NCI-H1048 (cell line): ENCODE measurements at places on chromosomes 16 and 17.

GRCh38 chr16:86022381-86022960 is 123.5 kb downstream of the IRF8 start:
- no peak for DNase-seq

DNA sequence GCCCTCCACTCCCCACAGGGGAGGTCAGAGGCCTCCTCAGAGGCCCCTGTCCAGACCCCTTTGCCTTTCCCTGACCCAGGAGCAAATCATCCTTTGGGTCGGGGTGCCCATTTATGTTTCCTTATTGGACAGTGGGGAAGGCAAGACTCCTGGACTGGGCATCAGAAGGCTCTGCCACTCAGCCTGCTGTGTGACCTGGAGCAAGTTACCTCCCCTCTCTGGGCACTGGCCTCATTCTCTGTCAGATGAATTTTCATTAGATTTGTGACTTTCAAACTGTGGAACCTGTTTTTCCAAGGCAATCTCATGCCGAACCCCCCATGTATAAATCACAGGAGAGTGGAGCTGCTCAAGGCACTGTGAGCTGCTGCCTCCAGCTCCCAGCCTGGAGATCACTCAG is 47.0 kb upstream of the TOB1 start:
- no peak for DNase-seq

- no peak for DNase-seq
These were observed 304.4 kb downstream of the SEC14L1 start for GRCh38 chr17:77444984-77445759.

- no peak for DNase-seq
These were observed 805 bp upstream of the C16orf95 start for GRCh38 chr16:87317750-87318644.

DNA sequence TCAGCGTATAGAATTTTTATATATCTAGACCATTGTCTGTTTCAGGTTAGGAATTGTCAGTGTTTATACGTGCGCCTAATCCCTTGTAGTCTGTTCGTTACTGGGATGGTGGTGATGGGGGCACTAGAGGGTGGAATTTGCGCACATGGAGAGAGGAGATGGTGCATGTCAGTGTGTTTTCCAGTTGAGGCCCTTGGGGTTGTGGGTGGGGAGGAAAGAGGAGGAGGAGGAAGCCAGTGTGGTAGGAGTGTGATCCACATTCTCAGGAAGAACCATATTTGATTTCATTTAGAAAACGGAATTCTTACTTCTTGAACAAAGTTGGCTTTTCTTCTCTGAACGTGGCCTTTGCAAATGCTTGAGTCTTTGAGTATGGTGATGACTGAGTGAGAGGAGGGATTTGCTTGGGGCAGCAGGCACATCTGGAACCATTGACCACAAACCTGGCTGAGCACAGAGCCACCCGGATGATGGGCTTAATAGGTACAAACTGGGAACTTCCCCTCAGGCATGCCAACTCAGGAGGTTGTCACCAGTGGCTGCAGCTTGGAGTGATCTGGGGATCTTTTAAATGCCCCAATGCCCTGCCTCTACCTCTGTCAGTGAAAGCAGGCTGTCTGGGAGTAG is 98.9 kb downstream of the PRKCB start:
- no peak for DNase-seq

- no peak for DNase-seq
These were observed 142.1 kb downstream of the SEC14L1 start for GRCh38 chr17:77282524-77283515.

DNA sequence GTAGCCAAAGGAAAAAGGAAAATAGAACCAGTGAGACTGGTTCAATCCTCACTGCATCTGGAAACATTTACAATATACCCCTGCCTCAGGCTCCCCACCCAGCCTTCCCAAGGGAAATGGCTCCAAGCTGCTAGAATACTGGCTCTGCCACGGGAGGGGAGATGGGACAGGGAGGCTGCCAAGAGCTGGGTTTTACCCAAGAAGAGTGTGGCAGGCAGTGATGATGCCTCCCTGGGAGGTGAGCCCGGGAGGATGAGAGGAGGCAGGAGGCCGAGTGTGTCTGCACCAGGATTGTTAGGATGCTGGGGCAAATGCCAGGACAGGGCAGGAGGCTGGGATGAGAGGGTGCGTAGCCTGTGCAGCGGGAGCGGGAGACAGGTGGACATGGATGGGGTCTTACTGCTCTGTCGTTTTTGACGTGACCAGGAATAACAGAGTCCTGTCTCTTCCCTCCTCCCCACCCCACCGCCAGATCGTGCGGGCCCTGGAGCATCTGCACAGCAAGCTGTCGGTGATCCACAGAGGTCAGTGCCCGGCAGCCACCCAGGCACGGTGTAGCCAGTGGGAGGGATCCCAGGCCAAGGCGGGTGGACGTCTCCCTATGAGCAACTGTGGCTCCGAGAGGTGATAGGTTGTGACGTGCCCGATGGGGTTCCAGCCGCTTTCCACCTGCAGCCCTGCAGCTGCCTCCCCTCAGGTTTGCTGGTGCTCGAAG is 18.4 kb downstream of the MAP2K3 start:
- DNase-seq: no peak

GRCh38 chr17:67440277-67441051 is 63.4 kb downstream of the PITPNC1 start:
- no peak for DNase-seq

DNA sequence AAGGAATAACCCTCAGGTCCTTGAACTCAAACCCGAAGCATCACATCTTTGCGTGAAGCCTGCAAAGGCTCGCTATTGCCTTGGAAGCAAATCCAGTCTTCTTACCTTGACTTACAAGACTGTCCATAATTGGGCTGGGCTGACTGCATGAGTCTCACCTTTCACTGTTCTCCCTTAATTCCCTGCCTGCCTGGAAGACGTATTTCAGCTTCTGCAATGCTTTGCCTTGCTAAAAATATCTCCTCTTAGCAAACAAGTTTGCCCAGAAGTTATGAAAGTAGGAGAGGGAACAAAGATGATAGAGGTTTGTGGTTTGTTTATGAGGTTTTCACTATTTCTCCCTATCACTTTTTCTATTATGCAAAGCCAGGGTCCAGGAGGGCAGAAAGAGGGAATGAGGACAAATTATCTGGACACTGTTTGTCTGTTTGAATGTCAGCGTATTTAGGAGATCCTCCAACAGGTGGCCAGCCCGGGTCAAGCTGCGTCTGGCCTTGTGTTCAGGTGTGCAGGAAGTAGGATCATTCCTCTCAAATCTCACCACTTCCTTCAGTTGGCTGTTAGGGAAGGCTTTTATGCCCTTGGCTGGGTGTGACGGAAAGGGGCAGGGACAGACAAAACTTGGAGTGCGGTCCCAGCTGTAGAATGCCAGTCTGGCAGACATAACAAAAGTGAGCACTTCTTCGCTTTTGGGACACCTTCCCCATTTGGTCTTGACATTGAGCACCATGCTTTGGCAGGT is 488.9 kb downstream of the CDH13 start:
- no peak for DNase-seq

- DNase-seq: no peak
These were observed 1.6 kb downstream of the HOXB2 start for GRCh38 chr17:48543107-48543853.

DNA sequence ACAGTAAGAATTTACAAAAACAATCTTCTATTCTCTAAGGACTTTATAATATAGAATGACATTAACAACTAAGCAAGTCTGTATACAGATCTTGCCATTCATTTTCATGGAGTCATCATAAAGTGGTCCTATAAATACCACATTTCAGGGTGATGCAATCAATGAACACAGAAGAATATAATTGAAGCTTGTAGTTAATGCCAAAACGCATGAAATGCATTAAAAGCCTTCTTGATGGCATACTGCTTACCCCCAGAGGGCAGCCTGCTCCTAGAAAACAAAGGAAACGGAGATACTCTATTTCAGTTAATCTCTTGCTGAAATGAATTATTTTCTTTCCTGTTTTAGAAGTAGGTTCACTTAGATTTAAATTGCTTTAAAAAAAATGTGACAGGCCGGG is 45.2 kb upstream of the STAC2 start:
- no peak for DNase-seq

DNA sequence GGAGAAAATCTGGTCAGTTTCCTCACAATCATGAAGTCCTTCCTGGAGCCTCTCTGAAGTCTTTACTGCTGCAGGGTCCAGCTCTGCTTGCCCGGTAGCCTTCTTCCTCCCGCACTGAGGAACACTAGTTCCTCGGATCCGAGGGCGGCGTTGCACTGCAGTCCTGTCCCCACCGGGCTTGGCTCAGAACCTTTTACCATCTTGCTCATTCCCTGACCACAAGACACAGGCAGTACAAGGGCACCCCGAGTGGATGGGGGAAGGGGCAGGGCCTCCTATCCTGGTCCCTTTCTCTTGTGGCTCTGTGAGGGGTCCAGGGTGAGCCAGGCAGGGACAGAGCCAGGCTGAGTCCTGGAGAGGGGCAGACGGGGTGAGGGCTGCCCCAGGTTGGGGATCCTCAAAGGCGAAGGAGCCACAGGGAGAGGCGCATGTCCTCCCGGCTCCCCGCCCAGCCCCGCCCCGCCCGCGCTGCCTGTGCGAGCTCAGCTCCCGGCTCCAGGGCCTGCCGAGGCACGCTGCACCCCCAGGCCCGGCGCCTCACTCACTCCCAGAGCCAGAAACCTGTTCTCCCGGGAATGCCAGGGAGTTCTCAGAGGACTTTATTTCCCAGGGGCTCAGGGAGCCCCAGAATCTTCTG is 1.5 kb downstream of the FOXN1 start:
- DNase-seq: no peak

DNA sequence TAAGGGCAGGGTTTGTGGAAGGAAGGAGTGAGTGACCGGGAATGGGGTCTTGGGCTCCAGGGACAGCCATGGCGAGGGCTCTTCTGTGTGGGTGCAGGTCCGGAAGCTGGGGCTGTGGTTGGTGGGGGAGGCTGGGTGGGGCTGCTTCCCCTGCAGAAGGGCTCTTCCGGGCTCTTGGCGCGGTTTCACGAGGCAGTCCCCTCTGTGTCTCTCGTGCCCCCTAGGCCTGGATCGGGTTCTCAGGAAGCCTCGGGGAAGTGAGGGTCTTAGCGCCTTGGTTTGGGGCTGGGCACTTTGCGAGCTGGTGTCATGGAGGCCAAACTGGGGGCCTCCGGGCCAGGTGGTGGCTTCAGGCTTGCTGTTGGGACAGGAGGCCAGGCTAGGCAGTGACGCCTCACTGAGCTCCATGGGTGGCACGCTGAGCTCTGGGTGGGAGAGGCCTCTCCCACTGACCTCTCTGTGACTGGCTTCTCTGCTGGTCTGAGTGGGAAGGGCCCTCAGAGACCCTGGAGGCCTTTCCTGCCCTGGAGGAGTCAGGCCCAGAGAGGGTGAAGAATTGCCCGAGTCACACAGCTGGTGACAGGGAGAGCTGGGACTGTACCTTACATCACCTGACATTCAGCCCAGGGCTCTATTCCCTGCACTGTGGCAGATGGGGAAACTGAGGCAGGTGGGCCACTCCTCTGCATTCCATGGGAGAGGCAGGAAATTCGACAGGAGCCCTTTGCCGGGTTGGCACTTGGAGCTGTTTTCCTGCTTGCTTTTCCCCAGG is 8.2 kb downstream of the ADCY7 start:
- no peak for DNase-seq

- DNase-seq: no peak
These were observed 34.8 kb upstream of the CIBAR2 start for GRCh38 chr16:85146922-85147651.

DNA sequence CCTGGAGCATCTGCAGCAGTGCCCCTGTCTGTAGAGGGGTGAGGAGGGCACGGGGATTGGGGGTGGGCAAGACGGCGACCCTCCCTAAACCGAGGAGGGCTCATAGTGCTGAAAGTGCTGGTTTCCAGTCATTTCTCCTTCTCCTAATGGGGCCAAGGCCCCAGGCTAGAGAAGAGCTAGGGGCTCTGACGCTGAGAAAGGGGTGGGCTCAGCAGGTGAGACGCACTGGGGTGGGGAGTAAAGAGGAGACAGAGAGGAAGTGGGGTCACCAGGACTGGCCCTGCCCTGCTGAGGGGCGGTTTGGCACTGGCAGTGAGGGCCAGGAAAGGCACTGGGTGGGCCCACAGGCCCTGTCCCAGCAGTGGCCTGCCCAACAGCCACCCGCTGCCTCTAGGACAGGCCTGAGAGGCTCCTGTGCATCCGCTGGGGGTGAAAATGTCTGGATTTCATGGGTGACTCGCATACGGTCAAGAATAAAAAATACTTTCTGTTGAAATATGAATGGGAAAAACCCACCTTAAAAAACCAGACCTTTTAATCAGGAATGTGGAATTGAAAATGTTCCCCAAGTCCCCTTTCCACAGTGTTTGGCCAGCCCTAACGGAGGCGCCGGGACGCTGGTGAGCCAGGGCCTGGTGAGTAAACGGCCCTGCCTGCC is 122.4 kb upstream of the SMURF2 start:
- no peak for DNase-seq

DNA sequence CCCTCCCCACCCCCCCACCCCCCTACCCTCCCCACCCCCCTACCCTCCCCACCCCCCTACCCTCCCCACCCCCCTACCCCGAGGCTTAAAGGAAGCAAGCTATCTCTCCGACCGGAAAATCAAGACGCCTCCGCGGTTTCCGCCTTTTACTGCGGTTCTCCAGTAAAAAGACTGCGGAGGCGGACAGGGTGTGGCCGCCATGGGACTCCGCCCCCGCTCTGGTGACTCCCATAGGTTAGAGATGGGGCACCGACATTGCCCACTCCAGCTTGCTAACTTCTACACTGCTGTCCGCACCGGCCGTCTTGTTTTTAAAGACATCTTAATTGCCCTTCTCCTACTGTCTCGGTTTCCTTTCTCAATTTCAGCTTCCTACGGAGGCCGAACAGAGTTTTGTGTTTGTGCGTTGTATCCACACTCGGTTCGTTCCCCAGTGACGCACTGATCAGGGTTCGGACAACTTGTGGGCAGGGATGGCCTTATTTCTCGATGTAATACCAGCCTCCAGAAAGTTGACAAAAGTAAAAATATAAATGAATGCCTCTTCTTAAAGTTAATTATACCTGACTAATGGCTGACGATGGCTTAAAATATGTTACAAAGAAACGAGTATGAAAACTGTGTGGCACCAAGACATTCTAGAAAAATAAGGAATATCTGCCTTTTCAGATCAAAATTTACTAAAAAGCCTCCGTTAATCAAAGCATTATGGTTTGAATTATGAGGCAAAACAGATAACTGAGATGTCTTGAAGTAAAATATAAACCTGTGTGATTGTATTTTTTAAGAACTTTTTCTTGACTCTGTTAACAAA is 1.1 kb upstream of the ZNF200 start:
- DNase-seq: no peak

DNA sequence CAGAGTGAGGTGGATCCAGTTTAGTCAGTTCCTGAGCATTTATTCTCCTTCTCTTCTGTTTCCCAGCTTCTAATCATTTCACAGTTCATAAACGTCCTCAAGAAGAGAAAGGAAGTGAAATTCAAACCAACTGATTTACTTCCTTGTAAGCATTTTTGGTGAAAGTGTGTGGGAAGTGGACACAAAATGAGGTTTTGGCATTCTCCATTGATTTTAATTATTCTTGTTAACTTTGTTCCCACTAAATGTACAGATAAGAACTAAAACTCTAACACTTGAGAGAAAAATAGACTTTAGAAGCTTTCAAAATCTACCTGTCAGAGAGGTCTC is 42.7 kb upstream of the CORO6 start:
- DNase-seq: no peak

- no peak for DNase-seq
These were observed 40.9 kb upstream of the MEOX1 start for GRCh38 chr17:43702637-43703036.

- DNase-seq: no peak
These were observed 165.6 kb upstream of the KCNJ16 start for GRCh38 chr17:69909389-69909788.
